Osteoblast (primary cell): ENCODE measurements at places on chromosomes 3 and 15. TPM values are rescaled to one million over a fixed set of nuclear protein-coding genes. Genes with fewer than 3 reads are reported as not detected.

GRCh38 chr3:133987136-133987535, 42.6 kb downstream of the SLCO2A1 start:
- no peak for DNase-seq

- no peak for DNase-seq
Measured at GRCh38 chr3:141248064-141248463, 16.4 kb downstream of the PXYLP1 start.

DNA sequence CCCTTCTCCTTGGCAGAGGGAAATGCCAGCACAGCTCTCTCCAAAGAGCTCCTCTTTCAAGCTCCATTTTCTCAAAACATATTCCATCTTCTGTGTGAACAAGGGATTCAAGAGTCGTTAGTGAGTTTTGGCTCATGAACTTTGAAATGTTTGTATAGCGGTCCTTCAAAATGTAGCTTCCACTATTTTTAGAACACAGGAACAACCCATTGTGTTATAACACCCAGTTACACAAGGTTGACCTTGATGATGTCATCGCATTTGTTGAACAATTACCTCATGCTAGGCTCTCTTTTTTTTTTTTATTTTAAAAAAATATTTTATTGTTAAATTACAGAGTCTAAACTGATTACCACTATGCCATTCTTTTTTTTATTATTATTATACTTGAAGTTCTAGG, 251.7 kb downstream of the THSD4 start:
- DNase-seq: peak; percentile 71

GRCh38 chr3:187750006-187750512, 4.8 kb upstream of the BCL6 start:
- no peak for DNase-seq

GRCh38 chr15:63283126-63283525, 5.7 kb downstream of the APH1B start:
- DNase-seq: no peak

DNA sequence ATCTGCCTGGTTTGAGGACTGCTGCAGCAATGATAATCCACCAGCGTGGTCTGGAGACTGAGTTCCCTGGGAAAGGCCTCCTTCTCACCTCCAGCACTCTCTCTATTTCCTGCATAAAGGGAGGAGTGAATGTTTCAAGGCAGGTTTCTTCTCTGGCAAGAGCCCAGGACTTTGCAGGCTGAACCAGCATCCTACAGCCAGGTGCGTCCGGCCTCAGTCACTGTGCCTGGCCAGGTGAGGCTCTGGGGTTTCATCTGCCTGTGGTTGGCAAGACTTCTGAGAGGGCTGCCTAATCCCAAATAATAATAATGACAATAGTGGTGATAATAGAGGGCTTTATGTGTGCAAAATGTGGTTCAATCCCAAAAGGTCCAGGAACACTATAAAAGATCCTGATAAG, 269.0 kb upstream of the TBC1D5 start:
- DNase-seq: no peak

DNA sequence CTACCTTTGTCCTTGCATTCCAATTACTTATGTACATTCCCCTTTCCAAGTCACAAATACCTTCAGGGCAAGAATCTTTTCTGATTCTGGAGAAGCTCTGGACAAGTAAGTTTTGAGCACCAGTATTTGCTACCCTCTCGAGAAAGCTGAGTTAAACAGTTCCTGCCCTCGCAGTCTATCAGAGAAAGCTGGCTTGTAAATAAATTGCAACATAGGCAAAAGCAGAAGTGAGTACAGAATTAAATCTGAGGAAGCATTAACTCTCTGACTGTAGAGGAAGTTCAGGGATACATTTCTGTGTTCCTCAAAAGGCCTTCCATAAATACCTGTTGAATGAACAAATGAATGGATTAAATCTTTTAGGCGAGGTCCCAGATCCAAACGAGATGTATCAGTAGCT, 1.2 kb downstream of the OSBPL11 start:
- DNase-seq: no peak

DNA sequence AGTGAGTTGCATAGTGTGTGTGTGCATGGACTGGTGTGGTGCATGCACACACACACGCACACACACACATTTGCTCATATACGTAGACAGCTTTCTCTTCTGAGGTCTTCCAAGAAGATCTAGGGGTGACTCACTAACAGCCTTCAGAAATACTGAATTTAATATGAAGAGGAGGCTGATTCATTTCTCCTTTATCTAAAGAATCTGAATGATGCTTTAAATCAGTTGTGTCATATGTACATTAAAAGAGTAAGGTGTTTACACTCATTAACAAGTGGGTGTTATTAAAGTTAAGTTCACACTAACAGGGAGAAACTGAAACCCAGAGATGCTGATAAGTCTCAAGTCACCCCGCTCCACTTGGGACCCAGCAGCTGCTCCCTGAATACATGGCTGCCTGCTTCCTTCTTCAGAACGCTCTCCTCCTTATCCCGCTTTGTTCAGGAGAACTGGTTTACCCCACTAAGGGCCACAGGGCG, 22.0 kb downstream of the TMPRSS7 start:
- peak; percentile 73 for DNase-seq

DNA sequence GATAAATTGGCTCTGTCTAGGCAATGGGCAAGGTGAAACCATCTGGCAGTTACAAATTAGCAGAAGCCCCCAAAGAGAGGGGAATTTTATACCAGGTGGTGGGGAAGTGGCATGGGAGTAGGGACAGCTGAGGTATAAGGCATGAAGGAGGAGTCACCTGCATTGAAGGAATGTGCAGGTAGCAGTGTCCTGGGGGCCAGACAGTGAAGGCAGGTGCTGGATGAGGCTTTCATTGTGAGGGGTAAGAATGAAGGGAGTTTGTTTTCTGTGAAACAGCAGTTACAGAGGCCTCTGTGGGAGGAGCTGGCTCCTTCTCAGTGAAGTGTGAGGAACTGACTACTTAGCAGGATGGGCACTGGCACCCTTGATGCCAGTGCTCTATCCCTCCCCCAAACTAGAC, 19.1 kb upstream of the PXYLP1 start:
- DNase-seq: no peak

- DNase-seq: peak; percentile 95
Measured at GRCh38 chr3:149442851-149443544, 31.5 kb upstream of the TM4SF4 start.

- no peak for DNase-seq
Measured at GRCh38 chr3:19107719-19108118, 40.6 kb upstream of the KCNH8 start.

IL12A gene
- 3.2 and 4.7 TPM in 2 replicates for total RNA-seq

ATP8B4 gene
- total RNA-seq: 0.88 and 1.1 TPM in 2 replicates

DCLK3 gene
- total RNA-seq: under 0.01 TPM in 2 replicates
